ENCODE measurements at places on chromosomes 7 and 10.
A peak's percentile ranks its signal among the peaks of the same experiment; 100 is the strongest.

DNA sequence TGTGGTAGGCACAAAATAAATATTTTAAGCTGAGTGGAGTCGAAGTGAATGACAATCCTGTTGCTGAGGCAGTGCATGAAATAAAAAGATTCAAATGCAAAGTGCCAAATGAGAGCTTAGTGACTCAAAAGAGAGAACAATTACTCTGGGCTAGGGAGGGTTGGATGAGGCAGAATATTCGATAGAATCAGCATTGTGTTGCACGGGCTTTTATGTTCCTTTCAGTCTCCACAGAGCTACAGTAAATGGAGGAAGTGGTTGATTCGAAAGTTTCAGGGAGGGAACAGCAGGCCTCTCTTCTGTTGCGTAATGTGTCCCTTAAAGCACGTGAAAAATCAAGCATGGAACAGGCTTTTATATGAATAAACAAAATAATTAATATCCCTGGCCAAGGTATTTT lies 599.3 kb upstream of the CELF2 start:
- DNase-seq, result no peak

GRCh38 chr7:39700932-39701331 lies 77.6 kb downstream of the RALA start:
- DNase-seq, result no peak

GRCh38 chr10:79378647-79379511 lies 31.6 kb downstream of the PPIF start:
- DNase-seq, result no peak

DNA sequence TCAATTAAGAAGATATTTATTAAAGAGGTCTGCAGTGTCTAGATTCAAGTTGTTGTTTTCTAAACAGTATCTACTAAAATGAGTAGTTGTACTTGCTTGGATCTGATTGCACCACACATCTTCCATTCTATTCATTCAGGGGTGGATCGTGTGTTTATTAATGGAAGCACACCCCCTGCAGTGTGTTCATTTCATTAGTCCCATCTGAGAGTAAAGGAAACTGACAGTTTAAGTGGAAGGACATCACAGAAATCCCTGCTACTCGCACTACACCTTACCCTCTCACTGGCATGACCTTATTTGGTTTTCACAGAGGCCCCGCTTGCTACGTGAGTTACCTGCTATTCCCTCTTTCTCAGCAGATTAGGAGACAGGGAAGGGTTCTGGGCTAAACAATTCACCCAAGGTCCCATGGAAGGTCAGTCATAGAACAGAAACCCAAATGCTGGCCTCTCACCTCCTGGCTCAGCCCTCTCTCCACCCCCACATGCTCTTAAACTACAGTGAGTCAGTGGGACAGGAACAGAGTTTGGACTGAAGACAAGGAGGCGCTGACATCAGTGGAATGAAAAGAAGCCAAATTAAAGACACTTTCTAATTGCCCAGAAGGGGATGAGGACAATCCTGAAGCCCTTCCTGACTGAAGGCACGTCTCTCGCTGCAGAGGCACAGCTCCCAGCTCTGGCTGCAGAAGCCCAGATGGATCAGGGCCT lies 369.2 kb upstream of the NRP1 start:
- no peak for DNase-seq

DNA sequence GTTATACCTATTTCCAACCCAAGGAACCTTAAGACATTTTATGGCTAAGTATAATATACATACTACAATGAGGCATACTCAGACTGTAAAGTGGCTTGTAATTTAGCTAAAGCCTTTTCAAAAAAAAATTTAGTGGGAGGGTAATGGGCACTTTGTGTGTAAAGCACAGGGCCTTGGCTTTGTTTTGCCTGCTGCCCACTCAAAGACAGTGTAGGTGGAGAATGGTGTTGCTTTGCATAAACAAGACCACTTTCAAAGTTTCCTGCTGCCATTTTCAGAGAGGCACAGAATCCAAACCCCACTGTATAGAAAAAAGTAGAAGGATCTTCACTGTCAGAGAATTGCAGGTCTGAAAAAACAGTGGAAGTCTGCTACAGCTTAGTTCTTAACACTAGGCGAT lies 21.2 kb upstream of the SLC35B4 start:
- DNase-seq, result no peak

DNA sequence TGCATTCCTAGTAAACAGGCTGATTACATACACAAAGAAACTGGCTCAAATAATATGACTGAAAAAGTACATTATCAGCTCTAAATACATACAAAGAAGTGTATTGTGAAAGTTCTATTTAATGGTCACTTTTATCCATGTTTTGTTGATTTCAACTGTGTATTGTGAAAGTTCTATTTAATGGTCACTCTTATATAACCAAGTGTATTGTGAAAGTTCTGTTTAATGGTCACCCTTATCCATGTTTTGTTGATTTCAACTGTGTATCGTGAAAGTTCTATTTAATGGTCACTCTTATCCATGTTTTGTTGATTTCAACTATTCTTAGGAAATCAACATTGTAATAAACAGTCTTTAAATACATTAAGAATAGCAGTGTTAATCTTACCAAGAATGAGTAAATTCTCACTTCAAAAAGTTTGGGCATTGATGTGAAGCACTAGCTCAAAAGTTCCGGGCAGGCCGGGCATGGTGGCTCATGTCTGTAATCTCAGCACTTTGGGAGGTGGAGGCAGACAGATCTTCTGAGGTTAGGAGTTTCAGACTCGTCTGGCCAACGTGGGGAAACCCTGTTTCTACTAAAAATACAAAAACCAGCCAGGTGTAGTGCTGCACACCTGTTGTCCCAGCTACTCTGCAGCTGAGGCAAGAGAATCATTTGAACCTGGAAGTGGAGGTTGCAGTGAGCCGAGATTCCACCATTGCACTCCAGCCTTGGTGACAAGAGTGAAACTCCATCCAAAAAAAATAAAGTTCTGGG lies 34.8 kb upstream of the FEZF1 start:
- no peak for DNase-seq

DNA sequence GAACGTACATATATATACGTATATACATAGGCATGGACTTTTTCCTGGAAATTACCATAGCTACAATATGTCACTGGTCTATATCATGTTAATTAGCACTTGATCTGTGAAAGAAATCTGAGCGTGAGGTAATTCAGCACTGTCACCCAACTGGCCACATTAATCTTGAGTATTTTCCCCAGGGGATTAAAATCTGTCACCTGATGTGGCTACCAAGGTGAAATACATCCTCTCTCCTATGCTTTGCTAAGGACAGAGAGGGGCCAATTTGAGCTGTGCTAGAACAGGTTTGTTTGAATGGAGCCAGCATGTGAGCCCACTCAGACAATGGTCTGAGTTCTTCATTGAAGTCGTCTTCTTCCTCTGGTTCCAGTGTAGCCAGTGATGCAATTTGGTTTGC lies 33.3 kb downstream of the CYCS start:
- DNase-seq, result no peak

DNA sequence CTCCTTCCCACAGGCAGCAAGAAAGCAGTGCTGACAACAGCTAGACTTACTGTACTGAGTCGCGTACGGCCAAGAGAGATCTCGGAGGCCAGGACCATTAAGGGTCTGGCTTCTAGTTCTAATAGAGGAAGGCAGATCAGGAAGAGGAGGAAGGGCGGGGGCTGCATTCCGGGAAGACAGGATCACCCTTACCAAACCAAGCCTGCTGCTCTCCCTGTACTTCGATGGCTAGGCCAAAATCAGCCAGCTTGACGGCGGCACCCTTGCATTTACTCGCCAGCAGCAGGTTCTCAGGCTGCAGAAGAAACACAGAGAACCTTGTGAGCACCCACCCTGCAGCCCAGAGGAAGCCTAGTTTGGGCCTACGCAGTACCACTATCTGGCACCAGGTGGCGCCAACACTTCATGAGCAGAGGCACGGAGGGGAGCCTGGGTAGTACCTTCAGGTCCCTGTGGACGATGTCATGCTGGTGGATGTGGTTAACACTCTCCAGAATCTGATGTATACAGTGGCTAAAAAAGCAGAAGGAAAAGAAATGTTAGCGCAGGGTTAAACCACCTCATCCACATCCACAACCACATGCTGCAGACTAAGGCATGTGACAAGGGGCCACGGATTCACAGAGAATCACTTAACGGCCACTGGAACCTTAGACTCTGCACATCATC lies 25.4 kb downstream of the CAMK2G start:
- peak; percentile 38 for DNase-seq

DNA sequence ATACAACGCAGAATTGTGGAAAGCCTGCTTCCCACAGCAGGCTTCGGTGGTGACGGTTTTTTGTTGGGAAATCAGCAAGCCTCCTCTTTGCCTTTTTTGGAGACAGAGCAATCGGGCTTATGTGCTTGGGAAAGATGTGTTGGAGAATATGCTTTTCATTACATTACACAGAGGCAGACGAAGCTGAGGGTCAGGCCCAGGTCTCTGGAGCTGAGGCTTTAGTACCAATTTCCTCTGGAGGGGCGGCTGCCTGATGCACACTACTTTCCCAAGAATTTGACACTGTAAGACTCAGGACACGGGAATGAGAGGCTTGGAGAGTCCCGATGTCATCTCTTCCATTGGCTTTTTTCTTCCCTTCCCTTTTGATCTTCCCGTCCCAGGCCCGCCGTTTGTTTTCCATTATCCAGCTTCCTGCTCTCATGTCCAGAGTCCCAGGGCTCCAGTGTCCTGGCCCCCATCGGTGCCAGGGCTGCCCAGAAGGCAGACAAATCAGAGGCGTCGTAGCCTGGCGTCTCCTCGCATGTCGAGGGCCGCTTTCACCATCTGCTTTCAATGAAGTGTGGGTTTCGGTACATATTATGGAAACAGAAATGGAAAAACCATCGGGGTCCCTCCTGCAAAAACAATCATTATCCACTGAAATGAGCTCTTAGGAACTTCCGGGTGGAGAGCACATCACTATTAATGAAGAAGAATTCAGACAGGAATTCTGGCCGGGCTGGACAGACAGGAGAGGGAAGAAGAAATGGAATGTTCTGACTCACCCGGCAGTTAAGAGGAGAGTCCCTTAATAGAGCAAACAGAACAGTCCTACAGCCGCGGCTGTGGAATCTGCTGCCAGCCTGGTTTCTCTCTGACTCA lies 123.0 kb upstream of the JCAD start:
- no peak for DNase-seq

- peak; percentile 29 for DNase-seq
Measured at GRCh38 chr10:91220954-91221675, 652 bp downstream of the PCGF5 start.

DNA sequence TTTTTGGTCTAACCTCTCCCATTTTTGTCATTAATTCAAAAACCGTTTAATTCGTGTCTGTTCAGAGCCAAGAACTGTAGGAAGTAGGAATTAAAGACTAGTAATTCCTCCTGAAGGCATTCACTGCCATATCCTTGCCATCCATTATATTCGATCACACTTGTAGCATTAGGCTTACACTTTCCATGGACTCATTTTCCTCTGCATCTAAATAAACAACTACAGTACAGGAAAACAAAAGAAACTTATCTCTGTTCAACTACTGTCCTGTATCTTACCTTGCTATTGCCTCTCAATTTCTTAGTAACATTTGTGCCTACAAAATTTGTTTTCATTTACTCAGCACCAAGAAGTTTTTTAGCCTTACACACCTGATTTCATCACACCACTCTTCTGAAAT lies 111.6 kb upstream of the SEMA3C start:
- DNase-seq, result no peak

- no peak for DNase-seq
Measured at GRCh38 chr7:17598846-17599245, 300.4 kb downstream of the AHR start.

GRCh38 chr10:31479752-31480151 lies 160.7 kb downstream of the ZEB1 start:
- DNase-seq, result no peak

GRCh38 chr10:97563337-97563736 lies 9.2 kb upstream of the ANKRD2 start:
- no peak for DNase-seq

GRCh38 chr10:104297697-104298660 lies 29.0 kb downstream of the GSTO2 start:
- DNase-seq, result no peak

DNA sequence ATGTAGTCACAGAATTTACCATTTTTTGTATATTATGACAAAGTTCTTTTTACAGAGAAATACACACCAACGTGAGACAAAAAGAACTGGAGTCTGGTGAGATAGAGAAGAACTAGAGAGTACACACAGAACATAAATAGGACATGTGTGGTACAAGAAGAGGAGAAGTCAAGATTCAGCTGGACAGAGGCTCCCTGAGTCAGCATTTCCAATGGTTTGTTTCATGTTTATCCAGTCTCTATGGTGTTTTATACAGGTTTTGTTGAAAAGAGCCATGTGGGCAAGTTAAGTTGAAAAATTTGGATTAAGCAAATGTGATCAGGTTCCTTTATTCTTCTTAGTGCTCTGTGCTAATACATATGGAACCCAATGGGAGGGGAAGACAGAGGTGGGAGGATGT lies 105.5 kb upstream of the AKR1E2 start:
- DNase-seq, result no peak

Data from renal cortex interstitium (tissue), 15 donors.